ENCODE measurements at places on chromosomes 2 and 18.

DNA sequence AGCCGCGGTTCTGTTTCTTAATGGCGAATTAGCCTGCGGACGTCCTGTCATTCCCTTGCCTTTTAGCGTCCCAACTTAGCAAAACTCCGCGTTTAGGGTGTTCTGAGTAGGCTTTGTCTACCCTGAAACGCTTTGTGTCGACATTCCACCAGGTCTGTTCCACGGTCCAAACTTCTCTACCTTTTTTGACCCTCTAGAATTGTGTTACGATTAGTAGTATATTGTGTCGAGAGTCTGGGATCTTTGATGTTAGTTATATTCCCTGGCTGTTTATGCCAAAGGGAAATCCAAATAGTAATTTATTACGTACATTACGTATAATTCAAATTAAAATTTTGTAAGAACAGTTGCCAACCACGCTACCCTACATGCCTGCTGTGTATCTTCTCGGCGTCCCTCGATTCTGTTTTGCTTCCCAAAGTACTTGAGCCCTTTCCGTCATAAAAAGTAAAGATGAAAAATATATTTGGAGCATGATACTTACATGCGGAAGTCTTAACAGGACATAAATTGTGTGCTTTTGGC is 495 bp upstream of the TTC32 start:
- no peak for DNase-seq

GRCh38 chr18:54388203-54389142 is 30.8 kb downstream of the C18orf54 start:
- no peak for DNase-seq

DNA sequence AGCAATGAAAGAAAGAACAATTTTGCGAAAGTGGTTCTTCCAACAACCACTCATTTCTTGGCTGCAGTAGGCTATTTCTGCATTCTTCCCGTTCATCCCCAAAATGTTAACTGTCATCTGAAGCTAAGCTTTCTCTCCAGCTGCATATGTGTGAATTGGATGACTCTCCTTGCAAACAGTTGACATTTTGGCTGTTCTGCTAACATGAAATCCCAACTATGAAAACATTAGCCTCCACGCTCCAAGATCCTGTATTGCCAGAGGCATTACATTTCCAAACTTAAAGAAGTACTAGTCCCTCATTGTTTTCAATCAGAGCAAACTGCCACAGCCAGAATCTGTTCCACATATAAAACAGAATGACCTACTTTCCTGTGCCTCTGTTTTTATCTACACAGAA is 88.5 kb downstream of the TGIF1 start:
- no peak for DNase-seq

GRCh38 chr2:8300216-8300615 is 381.6 kb upstream of the ID2 start:
- no peak for DNase-seq

GRCh38 chr18:47260120-47260923 is 8.9 kb upstream of the SKOR2 start:
- peak; percentile 12 for DNase-seq

- no peak for DNase-seq
Observed at GRCh38 chr2:237819231-237819630, 20.7 kb downstream of the RBM44 start.

- DNase-seq = no peak
Observed at GRCh38 chr18:57730146-57730545, 73.0 kb downstream of the ATP8B1 start.

GRCh38 chr2:161165811-161166210 is 5.6 kb downstream of the TANK start:
- DNase-seq = no peak

DNA sequence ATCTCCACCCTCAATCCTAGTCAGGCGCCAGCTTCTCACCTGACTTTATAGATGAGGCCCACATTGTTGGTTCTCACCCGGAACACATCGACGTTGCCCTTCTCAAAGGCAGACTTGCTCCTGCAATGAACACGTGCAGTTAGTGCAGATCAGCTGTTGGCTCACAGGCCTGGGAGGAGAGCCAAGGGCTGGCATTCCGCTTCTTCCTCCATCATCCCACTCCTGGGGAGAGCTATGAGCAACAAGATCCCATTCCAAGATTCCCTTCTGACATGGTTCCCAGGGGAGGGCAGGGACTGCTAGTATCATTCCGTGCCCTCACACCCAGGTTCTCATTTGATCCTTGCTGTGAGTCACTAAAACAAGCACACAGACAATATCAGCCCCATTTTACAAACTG is 15.1 kb downstream of the LOXHD1 start:
- DNase-seq = no peak

DNA sequence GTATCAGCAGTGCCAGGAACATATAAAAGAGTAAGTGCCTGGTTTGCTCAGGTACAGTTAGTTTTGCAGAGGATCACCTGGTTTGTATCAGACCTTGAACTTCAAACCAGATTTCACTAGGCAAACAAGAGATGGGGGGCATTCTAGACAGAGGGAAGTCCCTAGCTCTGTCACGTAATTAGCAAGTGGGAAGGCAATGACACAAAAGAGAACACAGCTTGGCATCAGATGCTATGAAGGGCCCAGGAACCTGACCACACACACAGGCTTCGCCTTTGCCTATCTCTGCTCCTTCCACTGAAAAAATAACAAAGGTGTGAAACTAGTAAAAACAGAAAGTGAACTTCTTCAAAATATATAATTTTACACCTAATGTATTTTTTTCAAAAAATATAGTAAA is 62.6 kb downstream of the CERKL start:
- DNase-seq = no peak

GRCh38 chr2:9765611-9766531 is 77.4 kb upstream of the TAF1B start:
- no peak for DNase-seq

GRCh38 chr2:231395188-231396057 is at the start of gene B3GNT7:
TSS of gene B3GNT7 (plus strand) at chr2:231395710. CDS start at chr2:231395804, 94 bp downstream.
- DNase-seq = no peak
